ENCODE measurements at places on chromosomes 16 and 17.

- DNase-seq = no peak
Measured at GRCh38 chr17:1192911-1193699, 13.3 kb upstream of the ABR start.

- DNase-seq = no peak
Measured at GRCh38 chr16:74652249-74652648, 14.4 kb downstream of the RFWD3 start.

DNA sequence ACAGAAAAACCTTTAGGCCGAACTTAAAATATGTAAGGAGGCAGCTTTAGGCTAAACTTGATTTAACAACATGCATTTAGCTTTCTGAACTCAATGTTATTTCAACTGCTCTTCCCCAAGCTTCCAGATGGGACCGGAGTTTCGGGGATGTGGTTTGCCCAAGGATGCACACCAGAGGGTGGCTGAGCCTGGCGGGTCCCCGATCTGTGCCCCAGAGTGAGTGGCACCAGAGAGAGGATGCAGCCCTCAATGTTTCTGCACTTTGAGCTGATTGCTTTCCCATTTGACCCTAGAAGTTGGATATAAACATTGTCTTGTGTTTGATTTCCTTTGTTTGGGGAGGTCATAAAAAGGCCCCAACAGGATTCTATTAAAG is 348.0 kb upstream of the TNRC6C start:
- no peak for DNase-seq

- no peak for DNase-seq
Measured at GRCh38 chr17:34464812-34465211, 101.8 kb upstream of the CCL1 start.

GRCh38 chr17:28368306-28368831 is 1.7 kb downstream of the VTN start:
- DNase-seq = no peak

DNA sequence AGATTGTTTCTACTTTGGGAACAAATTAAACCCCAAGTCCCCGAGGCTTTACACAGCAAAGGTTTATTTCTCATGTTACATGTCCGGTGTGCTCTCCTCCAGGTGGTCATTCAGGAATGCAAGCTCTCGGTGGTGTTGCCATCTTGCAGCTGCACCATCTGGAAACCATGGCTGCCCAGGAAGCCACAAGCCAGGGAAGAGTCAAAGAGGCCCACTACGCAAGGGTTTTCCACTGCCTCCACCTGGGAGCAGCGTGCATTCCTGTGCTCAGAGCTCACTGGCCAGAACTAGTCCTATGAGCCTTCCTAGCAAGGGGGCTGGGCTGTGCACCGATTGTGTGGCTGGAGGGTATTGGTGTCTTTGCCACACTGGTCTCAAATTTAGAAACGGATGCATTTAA is 128.8 kb upstream of the FOXF1 start:
- DNase-seq = no peak

GRCh38 chr17:70298929-70299531 is 129.7 kb downstream of the KCNJ2 start:
- DNase-seq = no peak

- peak; percentile 61 for DNase-seq
Measured at GRCh38 chr17:8965394-8966168, at the start of gene PIK3R5. Gene PIK3R5, minus strand, starts transcription at chr17:8965707. Its CDS starts 54,213 bp downstream, at chr17:8911494.

DNA sequence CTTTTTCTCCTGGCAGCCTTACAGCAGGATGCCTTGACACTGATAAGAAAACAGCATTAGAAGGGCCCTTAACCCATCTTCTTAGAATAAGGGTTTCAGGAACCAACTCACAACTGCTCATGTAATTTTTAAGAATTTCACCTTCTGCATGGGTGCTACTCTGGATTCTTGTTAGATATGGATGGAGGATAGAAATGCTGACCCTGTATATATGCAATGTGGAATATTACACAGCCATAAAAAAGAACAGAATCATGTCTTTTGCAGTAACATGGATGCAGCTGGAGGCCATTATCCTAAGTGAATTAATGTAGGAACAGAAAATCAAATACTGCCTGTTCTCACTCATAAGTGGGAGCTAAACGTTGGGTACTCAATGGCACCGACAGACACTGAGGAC is 423.5 kb downstream of the CA10 start:
- DNase-seq = no peak

GRCh38 chr17:17403065-17403464 is 73.7 kb upstream of the MED9 start:
- no peak for DNase-seq

DNA sequence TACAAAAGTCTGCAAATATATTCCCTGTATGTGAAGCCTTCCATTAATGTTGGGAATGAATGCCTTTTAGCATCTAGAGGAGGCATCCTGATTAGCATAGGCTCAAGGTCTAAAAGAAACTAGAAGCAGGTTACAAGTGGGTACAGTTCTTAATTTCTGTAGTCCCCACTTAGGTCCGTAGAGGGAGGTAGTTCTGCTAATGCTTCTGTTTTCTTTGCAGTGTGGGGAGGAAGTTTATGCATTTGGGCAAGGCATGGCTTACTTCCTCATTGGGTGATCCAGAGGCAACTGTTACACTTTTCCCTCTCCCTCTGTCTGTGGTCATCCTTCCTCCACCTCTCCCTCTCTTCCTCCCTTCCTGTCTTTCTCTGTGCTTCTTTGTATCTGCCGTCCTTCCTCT is 108.4 kb upstream of the ZKSCAN2 start:
- DNase-seq = no peak

DNA sequence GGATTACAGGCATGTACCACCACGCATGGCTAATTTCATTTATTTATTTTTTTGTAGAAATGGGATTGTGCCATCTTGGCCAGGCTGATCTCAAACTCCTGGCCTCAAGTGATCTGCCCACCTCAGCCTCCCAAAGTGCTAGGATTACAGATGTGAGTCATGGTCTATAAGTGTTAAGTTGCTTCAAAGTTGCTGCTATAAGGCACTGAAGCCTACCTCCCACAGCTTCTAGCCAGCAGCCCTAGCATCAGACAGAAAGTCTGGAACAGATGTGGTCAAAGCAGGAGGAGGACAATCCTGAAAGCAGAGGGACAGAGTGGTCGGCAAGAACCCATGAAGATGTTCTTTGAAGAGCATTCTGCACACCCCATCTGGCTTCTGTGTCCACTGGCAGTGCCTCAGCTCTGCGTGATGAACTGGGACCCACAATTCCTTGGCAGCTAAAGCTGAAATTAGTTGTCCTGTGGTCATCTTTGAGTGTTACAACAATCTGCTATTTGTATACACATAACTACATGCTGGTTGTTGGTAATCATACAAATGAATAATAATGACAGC is 11.2 kb downstream of the MAP3K14 start:
- no peak for DNase-seq

GRCh38 chr16:3992297-3993051 is 112.0 kb upstream of the CREBBP start:
- DNase-seq = no peak

DNA sequence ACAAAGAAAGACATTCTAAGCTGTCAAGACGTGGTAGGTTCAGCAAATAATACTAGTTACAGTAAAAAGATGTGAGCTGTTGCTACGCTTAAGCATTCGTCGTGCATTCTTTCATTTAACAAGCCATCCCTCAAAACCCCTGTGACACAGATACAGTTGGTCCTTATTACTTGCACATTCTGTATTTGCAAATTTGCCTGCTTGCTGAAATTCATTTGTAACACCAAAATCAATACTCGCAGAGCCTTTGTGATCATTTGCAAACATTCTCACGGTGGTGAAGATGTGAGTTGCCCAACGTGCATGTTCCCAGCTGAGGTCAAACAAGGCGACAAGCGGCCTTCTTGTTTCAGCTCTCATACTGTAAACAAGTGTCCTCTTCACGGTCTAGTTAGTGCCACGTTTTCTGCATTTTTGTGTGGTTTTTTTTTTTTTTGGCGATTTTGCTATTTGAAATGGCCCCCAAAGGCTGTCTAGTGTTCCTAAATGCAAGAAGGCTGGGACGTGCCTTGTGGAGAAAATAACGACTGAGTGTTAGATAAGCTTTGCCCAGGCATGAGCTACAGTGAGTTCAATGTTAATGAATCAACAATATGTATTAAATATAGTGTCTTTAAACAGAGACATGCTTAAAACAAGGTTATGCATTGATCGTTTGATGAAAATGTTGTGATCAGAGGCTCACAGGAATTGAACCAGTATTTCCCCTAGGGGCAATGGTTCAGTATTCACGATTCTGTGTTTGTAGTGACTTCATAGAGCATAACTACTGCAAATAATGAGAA is 84.1 kb downstream of the RAB11FIP4 start:
- DNase-seq = no peak

- DNase-seq = no peak
Measured at GRCh38 chr16:73036074-73036826, 11.7 kb downstream of the ZFHX3 start.

DNA sequence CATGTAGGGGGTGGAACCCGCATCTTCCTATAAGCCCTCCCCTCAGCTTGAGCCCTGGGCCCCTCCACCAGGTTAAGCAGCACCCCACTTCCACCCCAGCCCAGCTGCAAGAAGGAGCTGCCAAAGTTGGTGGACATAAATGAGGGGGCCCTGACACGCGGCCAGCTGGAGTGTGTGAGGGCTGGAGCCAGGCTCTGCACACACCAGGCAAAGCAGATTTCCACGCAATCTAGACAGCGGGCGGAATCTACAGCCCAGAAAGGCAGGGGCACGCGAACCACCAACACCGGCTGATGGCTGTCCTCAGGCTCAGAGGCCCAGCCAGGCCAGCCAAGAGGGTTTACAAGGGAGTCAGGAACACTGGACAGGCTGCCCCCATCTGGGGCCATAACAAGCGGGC is 171.2 kb downstream of the ZNF423 start:
- DNase-seq = no peak

DNA sequence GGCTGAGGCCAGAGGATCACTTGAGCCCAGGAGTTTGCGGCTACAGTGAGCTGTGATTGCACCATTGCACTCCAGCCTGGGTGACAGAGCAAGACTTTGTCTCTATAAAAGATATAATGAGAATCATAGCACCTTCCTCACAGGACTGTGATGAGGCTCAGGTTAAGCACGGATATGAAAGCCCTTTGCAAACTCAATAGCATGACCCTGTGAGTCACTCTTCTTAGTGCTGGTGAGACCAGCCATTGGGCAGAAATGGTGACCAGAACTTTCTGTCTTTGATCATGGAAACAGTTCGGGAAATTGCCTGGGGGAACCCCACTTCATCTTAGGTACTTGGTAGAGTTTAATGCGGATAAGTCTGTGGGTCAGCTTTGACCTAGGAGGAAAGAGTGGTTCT is 144.2 kb downstream of the PRKCB start:
- no peak for DNase-seq

GRCh38 chr17:58913552-58913951 is 157.9 kb downstream of the PPM1E start:
- DNase-seq = no peak

- peak; percentile 7 for DNase-seq
Measured at GRCh38 chr17:15171167-15172047, 93.7 kb downstream of the PMP22 start.

DNA sequence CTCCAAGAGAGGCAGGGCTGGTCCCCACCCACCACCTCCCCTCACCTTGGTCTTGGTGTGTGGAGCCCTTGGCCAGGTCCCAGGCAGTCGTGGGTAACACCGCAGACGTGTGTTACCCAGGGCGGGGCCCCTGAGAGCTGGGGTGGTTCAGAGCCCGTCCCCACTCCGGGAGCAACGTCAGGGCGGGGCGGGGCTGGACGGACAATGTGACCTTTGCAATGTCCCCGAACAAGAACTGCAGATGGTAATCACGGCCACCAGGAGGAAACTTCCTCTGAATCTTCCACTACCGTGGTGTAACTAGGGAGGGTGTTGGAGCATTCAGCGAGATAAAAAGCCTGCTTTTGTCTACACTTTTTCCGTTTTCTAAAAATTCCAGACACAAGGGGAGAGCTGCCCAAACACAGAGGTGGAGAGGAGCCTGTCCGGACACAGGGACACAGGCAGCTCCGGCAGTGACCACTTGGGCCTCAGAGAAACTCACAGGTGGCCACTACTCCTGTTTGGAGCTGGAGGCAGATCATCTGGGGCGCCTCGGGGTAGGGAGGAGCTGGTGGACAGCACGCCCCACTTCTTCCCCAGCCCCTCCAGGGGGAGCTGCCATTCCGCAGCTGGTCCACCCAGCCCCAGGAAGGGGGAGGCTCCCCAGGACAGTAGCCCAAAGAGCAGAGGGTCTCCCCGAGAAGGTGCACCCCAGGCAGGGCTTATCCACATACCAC is 14.2 kb upstream of the SLC38A10 start:
- DNase-seq = no peak

DNA sequence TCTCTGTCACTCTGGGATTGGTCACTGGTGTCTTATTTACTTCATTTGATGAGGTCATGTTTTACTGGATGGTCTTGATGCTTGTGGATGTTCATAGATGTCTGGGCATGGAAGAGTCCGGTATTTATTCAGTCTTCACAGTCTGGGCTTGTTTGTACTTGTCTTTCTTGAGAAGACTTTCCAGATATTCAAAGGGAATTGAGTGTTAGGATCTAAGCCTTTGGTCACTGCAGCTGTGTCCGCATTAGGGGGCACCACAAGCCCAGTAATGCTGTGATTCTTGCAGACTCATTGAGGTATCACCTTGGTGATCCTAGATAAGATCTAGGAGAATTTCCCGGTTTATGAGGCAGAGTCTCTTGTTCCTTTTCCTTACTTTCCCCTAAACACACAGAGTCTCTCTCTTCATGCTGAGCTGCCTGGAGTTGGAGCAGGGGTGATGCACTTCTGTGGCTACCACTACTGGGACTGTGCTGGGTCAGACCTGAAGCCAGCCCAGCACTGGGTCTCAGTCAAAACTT is 214.7 kb downstream of the SPECC1 start:
- DNase-seq = no peak

- DNase-seq = no peak
Measured at GRCh38 chr17:41396996-41397660, at the start of gene KRT31. Gene KRT31, minus strand, starts transcription at chr17:41397608. Its CDS starts 69 bp downstream, at chr17:41397539.

Data from stimulated activated CD4-positive, alpha-beta T cell treated with anti-CD3 and anti-CD28 coated beads, Interleukin-12 subunit alpha, Interleukin-12 subunit beta, amount 100 ng/mL, for 48 hours (primary cell).